EL (cell line): ENCODE measurements at places on chromosomes 7 and 10.
A peak's percentile ranks its signal among the peaks of the same experiment; 100 is the strongest.

GRCh38 chr7:339062-339342, 49.0 kb downstream of the FOXL3 start:
- no peak for DNase-seq

DNA sequence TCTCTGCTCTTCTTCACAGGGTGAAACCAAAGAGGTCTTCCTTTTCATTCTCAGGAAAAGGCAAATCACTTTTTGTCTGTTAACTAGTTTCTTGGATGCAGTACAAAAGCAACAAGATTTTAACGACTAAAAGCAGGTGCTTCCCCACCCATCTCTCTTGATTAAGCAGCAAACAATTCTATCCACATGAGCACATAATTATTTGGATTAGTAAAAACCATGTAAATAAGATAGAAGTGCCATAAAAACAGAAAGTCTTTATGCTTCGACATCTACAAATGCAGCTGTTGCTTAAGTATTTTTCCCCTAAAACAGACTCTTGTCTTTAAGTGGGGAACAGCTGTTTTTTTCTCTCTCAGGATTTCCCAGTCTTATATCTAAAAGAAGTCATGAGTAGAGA, 37.4 kb downstream of the USP54 start:
- DNase-seq = no peak

DNA sequence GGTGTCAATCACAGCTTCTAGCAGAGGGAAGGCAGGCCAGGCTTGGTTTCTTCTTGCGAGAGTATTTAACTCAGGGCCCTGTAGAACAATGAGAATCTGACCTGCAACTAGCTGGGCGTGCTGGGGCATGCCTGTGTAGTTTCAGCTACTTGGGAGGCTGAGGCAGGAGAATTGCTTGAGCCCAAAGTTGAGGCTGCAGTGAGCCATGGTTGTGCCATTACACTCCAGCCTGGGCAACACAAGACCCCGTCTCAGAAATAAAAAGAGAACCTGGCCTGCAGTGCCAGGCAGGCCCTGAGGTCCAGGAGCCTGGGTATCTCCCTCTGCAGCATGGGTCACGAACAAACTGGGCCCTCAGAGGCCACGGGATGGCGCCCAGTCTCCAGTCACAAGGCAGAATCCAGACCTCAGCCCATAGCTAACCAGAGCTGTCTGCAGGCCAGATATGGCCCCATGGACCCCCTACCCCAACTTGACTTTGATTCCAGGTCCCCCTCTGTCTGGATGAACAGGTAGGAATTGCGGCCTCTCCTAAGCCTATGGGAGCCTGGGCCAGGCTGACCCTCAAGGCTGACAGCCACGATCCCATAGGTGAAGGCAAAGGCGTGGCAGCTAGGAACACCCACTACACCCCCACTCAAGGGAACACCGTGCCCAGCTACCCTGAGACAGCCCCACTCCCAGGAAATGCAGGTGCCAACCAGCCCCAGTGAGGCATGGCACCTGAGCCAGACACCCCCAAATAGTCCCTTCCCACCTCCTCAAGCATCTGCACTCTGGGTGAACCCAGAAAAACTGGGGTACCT, 102.7 kb upstream of the TNRC18 start:
- peak; percentile 79 for DNase-seq

GRCh38 chr7:120691915-120692314, 166.0 kb downstream of the TSPAN12 start:
- DNase-seq = no peak

GRCh38 chr7:157427811-157428553, 91.2 kb downstream of the DNAJB6 start:
- DNase-seq = no peak

DNA sequence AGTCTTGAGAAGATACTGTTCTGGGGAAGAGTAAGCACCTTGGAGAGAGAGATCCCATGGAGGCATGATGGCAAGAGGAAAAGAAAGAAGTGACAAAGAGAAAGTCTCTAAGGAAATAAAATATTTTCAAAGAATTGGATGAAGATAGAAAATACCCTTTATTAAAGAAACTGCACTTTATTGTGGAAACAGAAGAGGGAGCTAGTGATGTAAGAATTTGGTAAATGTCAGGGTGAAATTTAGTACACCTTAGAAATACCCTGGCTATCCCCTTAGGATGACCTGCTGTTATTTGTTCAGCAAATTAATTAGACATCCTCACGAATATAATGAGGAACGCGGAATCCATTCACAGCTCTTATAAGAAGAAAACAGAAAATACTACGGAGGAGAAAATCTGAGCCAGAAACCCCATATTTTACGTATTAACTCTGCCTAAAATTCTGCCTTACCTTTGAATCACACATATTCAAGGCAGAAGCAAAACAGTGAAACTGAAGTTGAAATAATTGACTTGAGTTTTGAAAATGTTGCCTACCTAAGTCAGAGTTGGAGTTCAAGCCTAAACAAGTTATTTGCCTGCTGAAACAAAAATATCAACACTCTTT, 90.7 kb downstream of the TFPI2 start:
- DNase-seq = peak; percentile 16
